CD4-positive, CD25-positive, alpha-beta regulatory T cell (primary cell): ENCODE measurements at places on chromosomes 3 and 15.

- H3K4me1 ChIP-seq = no peaks in the 10 kb centered on the region
- no peak for DNase-seq
- no peak overlapping the region for H3K27ac ChIP-seq
- H3K36me3 ChIP-seq = no peaks in the 10 kb centered on the region
- H3K4me3 ChIP-seq = no peak overlapping the region
Measured at GRCh38 chr3:126147932-126148683, 32.3 kb downstream of the ALDH1L1 start.

- no peaks in the 10 kb centered on the region for H3K36me3 ChIP-seq
- H3K4me3 ChIP-seq = no peak overlapping the region
- no peak overlapping the region for H3K27ac ChIP-seq
- no peak for DNase-seq
Measured at GRCh38 chr3:112759681-112760080, 87.0 kb downstream of the CD200R1L start.

GRCh38 chr3:54888162-54888561 is 39.7 kb downstream of the LRTM1 start:
- no peaks in the 10 kb centered on the region for H3K4me1 ChIP-seq
- no peaks in the 10 kb centered on the region for H3K27me3 ChIP-seq
- no peak overlapping the region for H3K27ac ChIP-seq
- no peaks in the 10 kb centered on the region for H3K36me3 ChIP-seq
- no peak overlapping the region for H3K4me3 ChIP-seq
- no peak for DNase-seq

- H3K27ac ChIP-seq = no peak overlapping the region
- H3K4me3 ChIP-seq = no peak overlapping the region
- DNase-seq = no peak
- H3K4me1 ChIP-seq = no peaks in the 10 kb centered on the region
- H3K27me3 ChIP-seq = no peaks in the 10 kb centered on the region
- peaks cover 61% of the 10 kb centered on the region for H3K36me3 ChIP-seq
Measured at GRCh38 chr3:183491109-183491922, 62.9 kb upstream of the MCF2L2 start.
